SK-N-DZ (cell line): ENCODE measurements at places on chromosomes 1 and 21.

- DNase-seq, result peak; percentile 64
Observed at GRCh38 chr1:201447903-201448871, 20.8 kb downstream of the PHLDA3 start.

DNA sequence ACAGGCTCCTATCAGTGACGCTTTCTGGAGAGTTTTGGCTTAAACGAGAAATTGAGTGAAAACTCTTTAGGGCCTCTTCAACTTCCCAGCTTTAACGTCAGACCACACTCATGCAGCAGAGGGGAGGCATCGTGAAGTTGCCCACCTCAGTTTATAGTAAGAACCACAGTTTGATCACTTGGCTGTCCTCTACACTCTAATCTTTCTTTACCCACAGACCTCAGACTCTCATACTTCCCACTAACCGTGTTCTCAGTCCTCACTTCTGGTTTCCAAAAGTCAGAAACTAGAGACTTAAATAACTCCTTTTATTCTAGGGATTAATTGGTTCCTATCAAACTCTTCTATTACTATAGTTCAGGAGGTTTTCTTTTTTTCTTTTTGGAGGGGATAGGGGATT is 302.2 kb downstream of the NTNG1 start:
- DNase-seq, result no peak

DNA sequence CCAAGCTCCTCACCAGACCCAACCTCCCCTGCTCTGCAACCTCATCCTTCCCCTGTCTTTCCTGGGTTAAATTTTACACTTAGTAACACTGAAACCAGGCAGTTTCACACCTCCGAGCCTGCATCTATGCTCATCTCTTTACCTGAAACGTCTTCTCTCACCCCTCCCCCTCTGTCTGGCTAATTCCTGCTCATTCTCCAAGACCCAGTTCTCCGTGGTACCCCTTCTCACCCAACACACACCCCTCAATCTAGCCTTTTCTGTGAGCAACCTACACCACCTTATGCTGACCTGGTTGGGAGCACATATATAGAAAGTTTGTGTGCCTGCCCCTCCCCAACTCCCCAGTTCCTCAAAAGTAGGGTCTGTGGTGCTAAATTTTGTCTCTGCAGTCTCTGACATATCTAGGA is 3.7 kb upstream of the KIAA1614 start:
- DNase-seq, result no peak

GRCh38 chr1:86753700-86754099 is 49.3 kb downstream of the SH3GLB1 start:
- DNase-seq, result peak; percentile 16

DNA sequence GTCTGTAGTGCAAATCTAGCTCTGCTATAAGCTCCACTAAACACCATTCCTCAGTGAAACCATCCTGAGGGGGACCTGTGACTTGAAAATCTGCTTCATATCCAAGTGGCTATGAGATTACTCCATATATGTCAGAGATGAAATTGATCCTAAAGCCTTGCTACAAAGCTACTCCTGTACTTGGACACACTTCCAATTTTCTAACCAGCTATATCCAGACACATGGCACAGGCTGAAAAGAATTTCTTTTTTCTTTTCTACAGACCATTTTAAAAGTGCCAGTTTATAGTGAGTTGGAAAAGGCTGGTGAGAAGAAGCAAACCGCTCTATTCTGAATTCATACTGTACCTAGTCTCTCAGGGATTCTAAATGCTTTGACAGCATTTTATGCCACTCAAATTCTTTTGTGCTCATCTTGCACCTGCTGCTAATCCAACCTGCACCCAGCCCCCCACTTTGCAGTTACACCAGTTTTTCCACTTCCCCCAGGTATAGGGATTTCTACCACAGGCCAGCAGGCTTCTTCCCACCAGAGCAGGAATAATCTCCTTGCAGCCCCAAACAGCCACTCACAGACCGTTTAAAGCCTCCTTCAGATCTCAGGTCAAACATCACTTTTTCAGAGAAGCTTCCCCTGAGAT is 112.5 kb downstream of the RERE start:
- DNase-seq, result peak; percentile 12

DNA sequence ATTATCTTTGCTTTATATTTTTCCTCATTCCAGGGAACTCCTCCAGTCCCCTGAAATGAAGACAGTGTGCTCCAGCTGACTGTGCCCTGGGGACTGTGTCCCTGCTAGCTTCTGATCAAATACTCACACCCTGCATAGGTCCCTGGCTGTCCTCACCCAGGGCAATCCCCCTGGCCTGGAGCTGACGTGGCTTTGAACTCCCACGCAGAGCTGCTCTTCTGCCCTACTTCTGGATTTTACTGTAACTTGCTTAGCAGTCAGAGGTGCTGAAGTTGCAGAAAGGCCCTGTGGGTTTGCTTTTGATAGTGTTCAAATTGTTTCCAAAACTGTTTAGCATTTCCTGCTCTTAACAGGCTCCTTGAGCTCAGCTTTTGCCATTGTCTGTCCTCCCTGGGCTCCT is 186.5 kb downstream of the FASLG start:
- no peak for DNase-seq

DNA sequence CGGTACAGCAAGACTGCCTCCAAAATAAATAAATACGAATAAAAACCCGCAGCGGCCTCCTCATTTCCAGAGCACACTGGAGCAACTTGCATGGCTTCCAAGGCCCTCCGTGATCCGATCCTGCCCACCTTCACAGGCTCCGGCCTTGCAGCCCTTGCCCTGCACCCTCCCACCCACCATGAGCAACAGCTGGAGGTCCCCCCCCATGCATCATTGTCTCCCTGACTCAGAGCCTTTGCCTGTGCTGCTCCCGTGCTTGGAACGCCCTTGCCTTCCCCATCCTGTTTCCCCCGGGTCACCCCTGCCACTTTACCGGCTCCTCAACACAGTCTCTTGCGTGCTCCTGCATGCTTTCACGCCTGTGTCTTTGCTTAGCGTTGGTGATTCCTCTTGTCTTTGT is 71.0 kb upstream of the ANGPTL1 start:
- DNase-seq, result no peak
